ENCODE measurements at places on chromosomes 6 and 20. TPM values are rescaled to one million over a fixed set of nuclear protein-coding genes. Genes with fewer than 3 reads are reported as not detected.

DNA sequence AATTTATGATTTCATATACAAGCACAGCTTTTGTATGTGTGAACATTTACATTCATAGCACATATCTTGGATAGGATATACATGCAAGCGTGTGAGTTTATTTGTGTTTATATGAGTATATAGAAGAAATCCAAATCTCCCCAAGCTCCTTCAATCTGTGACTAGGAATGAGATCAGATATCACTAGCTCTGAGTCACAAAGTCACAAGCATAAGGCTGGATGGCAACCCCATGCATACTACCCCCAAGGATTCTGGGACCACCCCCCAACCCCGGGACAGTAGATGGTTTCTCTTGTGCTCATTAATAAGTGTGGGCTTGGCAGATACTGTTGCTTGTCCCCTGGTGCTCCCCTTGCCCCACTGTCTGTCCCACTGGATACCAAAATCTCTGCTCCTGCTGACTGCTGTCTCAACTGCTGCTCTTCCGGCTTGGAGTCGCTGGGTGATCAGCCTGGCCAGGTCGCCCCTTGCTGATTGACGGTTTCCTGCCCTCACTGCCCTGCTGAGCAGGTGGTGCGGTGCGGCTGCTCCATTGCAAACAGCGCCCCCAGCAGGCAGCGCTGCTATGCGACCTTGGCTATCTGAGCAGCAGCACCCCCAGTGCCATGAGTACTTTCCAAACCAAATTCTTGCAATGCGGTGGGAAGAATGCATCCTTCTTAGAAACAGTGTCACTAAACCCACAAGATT, 279.4 kb downstream of the CD83 start:
- H3K4me1 ChIP-seq: no peaks in the 10 kb centered on the region
- H3K36me3 ChIP-seq: no peaks in the 10 kb centered on the region
- DNase-seq: peak; percentile 73
- H3K27ac ChIP-seq: no peak overlapping the region
- no peaks in the 10 kb centered on the region for H3K27me3 ChIP-seq

The CDH4 gene
- 0.27 TPM for total RNA-seq

The CTCFL gene
- not detected for total RNA-seq

DNA sequence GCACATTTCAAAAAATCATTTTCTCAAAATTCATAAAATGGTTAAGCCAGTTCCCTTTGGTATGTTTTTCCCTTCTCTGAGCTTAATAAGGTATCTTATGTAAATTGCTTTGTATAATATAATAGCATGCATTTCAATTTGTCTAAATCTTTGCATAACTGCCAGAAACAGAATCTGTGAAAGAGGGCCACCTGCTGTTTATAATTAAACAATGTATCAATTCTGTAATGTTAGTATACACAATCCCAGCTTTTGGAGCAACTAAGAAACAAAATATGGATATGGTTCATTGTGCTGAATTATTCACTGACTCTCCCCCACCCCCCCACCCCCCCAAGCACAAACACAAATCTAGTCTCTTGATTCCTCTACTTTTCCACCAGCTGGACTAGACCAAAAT, 54.8 kb downstream of the GPX5 start:
- H3K4me1 ChIP-seq: no peaks in the 10 kb centered on the region
- H3K27ac ChIP-seq: no peak overlapping the region
- no peak for DNase-seq
- H3K4me3 ChIP-seq: no peak overlapping the region

DNA sequence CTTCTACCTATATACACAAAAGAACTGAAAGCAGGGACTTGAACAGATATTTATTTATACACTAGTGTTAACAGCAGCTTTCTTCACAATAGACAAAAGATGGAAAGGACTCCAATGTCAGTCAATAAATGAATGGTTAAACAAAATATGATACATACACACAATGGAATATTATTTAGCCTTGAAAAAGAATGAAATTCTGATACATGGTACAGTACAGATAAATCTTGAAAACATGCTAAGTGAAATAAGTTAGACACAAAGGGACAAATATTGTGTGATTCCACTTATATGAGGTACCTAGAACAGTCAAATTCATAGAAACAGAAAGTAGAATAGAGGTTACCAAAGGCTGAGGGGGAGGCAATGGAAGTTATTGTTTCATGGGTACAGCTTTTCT, 79.8 kb upstream of the ADTRP start:
- DNase-seq: no peak
- H3K4me3 ChIP-seq: no peak overlapping the region
- H3K27ac ChIP-seq: no peak overlapping the region
- no peaks in the 10 kb centered on the region for H3K36me3 ChIP-seq
- H3K4me1 ChIP-seq: no peaks in the 10 kb centered on the region
